Activated naive CD4-positive, alpha-beta T cell treated with anti-CD3 and anti-CD28 coated beads, Interleukin-2, amount 10 ng/mL, durations not matched to agents 7 days and 5 days (primary cell): ENCODE measurements at places on chromosomes 1 and 21.

DNA sequence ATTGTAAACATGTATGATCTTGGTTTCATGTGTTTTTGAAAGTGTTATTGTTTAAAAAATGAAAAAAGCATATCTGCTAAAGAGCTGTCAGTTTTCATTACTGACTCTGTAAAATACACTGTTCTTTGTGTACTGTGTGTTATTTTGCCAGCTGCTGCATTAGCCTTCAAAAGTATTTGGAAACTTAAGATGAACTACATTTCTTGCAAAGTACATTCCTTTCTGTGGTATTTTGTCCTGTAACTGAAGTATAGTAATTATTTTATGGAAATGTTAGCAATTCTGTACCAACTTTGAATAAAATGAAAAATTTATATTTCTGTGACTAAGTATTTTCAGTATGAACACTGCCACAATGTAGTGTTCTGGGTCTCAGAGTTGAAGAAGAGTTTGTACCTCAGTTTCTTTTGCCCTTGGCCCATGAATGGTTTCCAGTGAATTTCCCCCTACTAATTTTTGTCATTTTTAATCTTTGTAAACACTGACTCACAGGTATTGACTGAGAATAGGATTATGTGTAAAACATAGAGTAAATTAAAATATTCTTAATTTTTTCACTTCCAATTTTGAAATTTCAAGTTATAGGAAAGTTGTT is 32.7 kb downstream of the MRPS6 start:
- H3K27ac ChIP-seq, result no peak overlapping the region
- H3K4me1 ChIP-seq, result peaks cover 15% of the 10 kb centered on the region
- no peaks in the 10 kb centered on the region for H3K27me3 ChIP-seq
- no peak overlapping the region for H3K4me3 ChIP-seq
- no peak for DNase-seq

DNA sequence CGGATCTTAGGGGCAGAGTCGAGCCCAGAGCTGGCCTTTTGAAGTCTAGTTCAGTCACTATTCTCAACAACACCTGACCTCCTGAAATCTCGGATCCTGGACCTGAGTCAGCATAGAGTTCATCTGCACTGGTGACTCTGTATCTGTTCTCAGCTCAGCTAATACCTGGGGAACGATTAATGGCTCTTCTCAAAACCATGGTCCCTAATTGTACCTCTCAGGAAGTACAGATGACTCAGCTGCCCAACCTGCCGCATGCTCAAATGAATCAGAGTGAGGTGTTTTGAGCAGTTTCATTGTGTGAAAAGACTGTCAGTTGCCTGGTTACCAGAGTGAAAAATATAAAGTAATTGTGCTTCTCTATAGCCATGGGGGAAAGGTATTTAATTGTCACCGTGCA is 89.2 kb downstream of the SLC35F3 start:
- H3K27ac ChIP-seq, result no peak overlapping the region
- no peak for DNase-seq
- H3K27me3 ChIP-seq, result peaks cover under 1% of the 10 kb centered on the region

DNA sequence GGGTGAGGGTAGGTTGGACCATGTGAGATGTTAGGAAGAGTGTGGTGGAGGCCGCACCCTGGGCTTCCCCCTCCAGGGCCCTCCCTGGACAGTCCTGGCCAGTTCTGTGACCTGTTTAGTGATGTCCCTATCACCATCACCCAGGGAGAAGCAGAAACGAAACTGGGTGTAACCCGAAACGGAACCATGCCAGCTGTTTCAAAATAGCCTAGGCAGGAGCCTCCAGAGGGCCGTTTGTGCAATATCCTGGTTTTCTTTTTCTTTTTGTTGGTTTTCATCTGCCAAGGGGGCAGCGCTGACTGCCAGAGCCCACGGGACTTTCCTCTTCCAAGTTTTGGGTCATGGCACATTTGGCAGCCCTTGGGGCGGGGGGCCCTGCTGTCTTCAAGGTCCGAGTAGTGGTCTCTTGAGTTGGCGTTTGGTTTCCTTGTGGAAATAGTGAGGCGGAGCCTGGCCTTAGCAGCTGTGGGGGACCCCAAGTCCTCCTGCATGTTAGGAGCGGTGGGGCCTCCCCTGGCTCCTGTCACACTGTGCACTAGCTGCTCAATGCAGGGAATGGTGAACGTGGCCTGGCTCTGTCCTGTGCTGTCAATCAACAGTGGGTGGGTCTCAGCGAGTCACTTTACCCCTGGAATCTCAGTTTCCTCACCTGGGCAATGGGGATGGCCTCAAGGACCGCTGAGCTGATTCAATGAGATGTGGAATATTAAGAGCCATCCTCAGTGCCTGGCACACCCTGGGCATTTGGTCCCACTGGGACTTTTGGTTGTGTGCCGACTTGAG is 90.7 kb downstream of the ARHGEF10L start:
- H3K4me1 ChIP-seq, result no peaks in the 10 kb centered on the region
- H3K4me3 ChIP-seq, result no peak overlapping the region

DNA sequence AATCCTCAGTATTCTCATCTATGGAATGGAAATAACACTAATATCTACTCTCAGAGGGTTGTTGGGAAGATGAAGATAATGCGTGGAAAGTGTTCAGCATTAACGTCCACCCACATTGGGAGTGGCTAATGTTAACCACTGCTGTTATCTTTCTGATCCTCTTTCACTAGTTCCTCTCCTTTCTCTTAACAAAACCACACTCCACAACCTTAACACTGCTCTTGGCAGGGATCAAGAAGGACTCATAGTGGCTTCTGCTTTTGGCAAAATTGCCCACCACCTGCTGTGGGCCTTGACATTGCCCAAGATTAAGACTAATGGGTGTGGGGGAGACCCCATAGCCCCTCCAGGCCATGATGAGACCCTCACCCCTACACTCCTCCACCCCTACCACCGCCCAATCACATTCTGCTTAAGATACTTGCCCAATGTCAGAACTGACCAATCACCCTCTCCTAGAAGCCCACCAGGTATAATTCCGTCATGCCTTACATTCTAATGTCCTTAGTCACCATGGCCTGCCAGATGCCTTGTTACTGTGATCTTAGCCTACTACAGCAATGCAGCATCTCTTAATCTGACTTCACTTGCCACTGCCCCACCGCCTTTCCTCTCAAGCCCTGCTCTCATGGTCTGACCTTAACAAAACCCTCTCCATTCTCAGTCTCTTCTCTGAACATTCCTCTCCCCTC is 27.1 kb downstream of the DHCR24 start:
- DNase-seq, result no peak
- H3K36me3 ChIP-seq, result peaks cover 50% of the 10 kb centered on the region
- H3K4me1 ChIP-seq, result no peaks in the 10 kb centered on the region
- no peak overlapping the region for H3K27ac ChIP-seq
- H3K4me3 ChIP-seq, result no peak overlapping the region

DNA sequence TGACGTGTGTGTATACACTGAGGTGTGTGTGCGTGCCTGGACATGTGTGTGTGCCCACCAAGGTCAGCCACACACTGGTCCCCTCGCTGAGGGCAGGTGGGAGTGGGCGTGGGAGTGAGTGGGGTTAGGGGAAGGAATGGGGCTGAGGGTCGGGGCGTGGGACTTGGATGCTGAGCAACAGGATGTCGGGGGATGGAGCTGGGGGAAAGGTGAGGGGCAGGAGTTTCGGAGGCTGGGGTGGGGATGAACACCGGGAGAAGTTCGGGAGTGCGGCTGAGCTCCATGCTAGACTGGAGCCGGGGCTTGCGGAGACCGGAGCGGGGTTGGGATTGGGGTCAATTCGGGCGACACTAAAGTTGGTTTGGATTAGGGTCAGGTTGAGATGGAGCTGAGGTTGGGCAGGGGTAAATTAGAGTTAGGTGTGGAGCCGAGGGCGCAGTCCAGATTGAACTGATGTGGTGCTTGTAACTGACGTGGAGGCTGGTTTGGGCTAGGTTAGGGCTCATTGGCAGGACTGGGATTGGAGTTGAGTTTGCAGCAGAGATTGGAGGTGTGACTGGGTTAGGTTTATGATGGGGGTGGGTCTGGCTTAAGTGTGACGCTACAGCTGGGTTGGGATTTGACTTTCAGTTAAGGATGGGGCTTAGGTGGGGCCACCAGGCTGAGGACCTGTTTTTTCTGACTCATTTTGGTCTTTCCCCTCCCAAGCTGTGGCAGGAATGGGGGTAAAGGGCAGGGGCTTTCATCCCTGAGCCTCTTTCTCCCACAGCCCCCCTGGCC is 3.3 kb upstream of the GUCA2A start:
- no peaks in the 10 kb centered on the region for H3K27me3 ChIP-seq
- no peak for DNase-seq
- H3K27ac ChIP-seq, result no peak overlapping the region
- no peaks in the 10 kb centered on the region for H3K36me3 ChIP-seq

DNA sequence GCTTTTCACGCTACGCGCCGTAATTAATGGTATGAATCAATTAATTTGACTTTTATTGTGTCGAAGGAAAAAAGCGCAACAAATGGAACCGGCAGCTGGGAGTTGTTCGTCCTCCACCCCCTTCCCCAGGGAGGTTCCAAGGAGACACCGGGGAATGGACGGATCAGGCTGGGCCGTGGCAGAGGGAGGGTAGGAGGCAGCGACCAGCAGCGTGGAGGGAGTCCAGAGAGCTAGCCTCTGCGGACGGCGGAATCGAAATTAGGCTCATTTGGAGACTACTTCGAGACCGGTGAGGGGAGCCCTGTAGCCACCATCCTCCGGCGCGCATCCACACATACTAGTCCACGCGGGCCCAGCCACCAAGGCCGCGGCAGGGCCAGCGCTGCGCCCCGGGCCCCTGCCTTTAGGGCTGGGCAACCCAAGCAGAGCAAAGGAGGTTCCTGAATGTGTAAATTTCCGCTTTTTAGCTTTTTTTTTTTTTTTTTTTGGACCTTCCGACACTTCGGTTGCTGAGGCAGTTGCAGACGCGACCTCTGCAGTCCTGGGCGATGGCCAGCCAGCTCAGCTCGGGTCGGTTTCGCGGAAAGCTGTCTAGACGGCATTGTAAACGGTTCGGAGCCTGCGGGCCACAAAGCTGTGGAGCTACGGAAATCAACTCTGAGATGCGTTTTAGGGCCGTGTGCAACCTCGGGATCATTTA is 2.2 kb upstream of the FOXD3 start:
- DNase-seq, result no peak
- H3K4me1 ChIP-seq, result peaks cover 46% of the 10 kb centered on the region
- peak overlapping the region; percentile 83 for H3K27ac ChIP-seq
- H3K4me3 ChIP-seq, result peak overlapping the region; percentile 37
- peaks cover 96% of the 10 kb centered on the region for H3K27me3 ChIP-seq

DNA sequence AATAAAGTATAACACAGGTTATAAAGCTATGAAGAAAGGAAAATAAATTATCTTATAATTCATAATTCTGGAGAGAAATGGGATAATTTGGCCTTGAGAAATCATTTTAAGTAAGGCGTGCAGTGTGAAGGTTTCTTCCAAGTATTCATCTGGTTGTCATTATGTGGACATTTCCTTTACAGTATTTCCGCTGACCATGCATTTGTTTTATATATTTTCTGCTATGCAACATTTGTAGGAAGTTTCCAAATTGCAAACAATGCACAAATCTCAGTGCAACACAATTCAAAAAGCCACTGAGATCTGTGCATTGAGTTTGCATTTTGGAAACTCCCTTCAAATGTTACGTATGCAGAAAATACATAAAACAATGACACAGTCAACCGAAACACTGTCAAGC is 17.8 kb downstream of the ZNF670 start:
- H3K27ac ChIP-seq, result no peak overlapping the region
- DNase-seq, result no peak
- H3K4me1 ChIP-seq, result no peaks in the 10 kb centered on the region

DNA sequence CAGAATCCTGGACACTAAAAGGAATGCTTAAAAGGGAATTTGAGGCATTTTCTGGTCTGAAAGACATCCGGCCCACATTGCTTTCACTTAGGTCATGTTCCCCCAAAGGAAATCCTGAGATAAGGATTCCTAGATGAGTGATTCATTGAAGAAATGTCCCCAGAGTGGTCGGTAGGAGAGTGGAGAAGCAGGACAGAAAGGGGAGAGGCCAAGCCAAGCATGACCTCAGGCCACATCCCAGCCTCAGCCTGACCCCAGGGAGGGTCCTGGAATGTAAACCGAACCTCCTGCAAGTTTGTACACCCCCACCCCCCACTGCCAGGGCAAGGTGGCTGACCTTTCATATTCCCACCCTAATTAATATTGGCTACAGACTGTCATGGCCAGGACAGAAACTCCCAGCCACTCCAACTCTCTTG is 16.6 kb downstream of the HIVEP3 start:
- peaks cover 88% of the 10 kb centered on the region for H3K4me1 ChIP-seq
- no peak for DNase-seq
- peaks cover 6% of the 10 kb centered on the region for H3K27me3 ChIP-seq
- H3K36me3 ChIP-seq, result peaks cover 9% of the 10 kb centered on the region
- no peak overlapping the region for H3K4me3 ChIP-seq
- H3K27ac ChIP-seq, result peak overlapping the region; percentile 89

GRCh38 chr1:175933801-175934200 is 190.4 kb upstream of the TNR start:
- H3K4me3 ChIP-seq, result no peak overlapping the region
- H3K4me1 ChIP-seq, result no peaks in the 10 kb centered on the region
- DNase-seq, result no peak
- no peaks in the 10 kb centered on the region for H3K27me3 ChIP-seq
- H3K36me3 ChIP-seq, result peaks cover 24% of the 10 kb centered on the region

DNA sequence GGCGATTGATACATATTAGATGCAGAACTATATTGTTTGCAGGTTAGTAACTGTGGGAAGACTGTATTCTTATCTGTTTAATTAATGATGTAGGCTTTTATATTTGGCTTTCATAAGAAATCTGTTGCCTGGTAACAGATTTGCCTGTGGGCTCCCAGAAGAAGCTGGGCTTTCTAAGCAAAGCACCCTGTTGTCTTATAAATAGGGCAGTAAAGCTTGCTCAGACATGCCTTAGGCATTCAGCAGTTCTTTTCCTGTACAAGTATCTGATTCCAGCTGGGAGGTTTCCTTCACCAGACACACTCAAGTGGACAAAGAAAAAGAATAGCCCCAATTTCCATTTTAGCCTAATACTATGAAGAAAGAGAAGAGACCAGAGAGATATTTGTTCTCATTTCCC is 524.0 kb downstream of the LRRIQ3 start:
- no peak overlapping the region for H3K4me3 ChIP-seq
- H3K36me3 ChIP-seq, result no peaks in the 10 kb centered on the region
- no peaks in the 10 kb centered on the region for H3K4me1 ChIP-seq
- DNase-seq, result no peak
- H3K27me3 ChIP-seq, result no peaks in the 10 kb centered on the region

DNA sequence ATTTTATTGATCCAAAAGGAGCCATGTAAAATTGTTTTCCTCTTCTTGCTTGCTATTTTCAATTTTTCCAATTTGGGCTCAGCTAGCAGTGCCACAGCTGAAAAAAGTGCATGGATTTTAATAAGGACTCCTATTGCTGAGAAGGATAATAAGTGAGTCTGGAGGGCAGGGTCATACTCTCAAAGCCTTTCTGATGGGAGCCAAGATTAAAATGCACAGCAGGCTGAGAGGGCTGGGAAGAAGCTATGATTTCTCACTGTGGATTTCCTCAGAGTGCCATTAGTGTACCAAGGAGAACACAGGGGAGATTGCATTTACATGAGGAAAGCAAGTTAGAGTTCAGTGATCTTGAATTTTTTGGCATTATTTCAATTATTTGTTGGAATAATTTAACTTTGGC is 261.3 kb downstream of the ST6GALNAC3 start:
- H3K36me3 ChIP-seq, result no peaks in the 10 kb centered on the region
- H3K4me1 ChIP-seq, result peaks cover 2% of the 10 kb centered on the region
- no peak for DNase-seq
- no peaks in the 10 kb centered on the region for H3K27me3 ChIP-seq
